Daoy (cell line): ENCODE measurements at places on chromosomes 11 and 22. TPM values are rescaled to one million over a fixed set of nuclear protein-coding genes. Genes with fewer than 3 reads are reported as not detected.

AIFM3 gene
- total RNA-seq = 2.0 TPM in 1 of 2 replicates, not detected in the other

SYT7 gene
- 0.34 and 0.77 TPM in 2 replicates for total RNA-seq

MB gene
- 1.2 and 2.3 TPM in 2 replicates for total RNA-seq

DNA sequence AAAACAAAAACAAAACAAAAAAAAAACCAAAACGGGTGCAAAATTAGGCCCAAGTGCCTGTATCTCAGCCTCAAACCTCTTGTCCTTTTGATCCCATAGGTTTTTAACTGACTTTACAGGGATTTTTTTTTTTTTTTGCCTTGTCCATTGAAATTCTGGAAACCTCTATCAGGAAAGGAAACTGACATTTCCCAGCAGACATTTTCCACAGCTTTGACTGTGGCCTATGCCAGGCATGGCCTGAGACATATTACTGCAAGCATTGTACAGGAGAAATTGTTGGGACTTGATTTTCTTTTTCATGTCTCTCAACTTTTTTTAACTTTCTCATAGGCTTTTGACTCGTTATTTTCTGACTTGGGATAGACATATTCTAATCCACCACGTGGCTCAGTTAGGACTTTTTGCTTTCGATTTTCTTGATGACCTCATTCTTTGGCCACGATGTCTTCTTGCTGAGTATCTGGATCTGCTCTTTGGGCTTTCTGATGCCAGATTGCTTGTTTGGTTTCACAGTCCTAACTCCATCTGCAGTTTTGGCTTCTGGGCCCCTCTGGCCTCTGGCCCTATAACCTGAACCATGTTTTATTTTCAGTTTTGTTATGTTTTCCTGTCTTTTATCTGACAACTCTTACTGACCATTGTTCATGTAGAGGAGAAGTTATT, 336.1 kb upstream of the C11orf87 start:
- DNase-seq = no peak

DNA sequence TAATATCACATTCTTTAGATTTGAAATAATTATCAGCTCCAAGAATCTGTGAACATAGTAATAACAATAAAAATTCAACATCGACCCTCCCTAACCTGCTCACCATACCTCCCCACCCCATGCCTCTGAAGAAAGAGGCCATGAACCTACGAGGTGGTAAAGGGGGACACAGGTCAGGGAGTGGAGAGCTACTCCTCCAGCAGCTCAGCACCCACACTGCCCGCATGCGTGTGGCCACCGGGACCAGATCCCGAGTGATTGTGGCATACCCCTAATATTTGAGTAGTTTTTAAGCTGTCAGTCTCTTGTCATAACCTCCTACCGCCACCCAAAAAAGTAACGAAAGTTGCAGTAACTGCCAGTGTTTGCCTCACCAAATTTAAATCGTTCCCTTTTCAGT, 16.8 kb upstream of the ADSL start:
- DNase-seq = no peak

GRCh38 chr11:71301858-71302533, 49.6 kb upstream of the SHANK2 start:
- DNase-seq = no peak

- DNase-seq = no peak
These were observed 33.4 kb upstream of the SORL1 start for GRCh38 chr11:121418625-121419114.

DNA sequence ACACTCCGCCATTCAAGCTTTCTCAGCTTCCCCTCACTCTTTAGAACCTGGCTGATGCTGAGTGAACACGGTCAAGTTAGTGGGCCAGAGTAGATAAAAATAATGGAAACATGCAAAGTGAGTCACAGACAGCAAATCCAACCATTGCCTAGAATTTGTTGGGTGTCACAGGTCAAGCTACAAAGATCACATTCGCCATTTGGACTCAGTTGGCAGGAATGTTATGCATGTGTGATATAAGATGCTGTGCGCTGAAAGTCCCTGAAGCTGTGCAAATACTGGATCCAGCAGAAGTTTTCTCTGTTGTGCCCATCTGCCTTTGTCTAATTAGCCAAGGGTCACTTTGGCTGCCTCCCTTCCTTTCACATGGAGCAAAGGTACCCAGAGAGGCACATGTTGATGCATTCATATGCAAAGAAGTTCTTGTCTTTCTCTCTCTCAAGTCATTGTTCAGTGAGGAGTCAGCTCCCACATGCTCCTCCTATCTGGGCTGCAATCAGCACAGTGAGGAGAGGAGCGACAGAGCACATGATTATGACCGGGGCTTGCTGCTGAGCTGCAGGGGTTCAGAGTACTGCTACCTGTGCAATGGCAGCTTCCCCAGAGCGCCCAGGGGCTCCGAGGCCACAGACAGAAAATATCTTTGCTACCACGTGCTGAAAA, 39.7 kb downstream of the FLI1 start:
- DNase-seq = no peak

DNA sequence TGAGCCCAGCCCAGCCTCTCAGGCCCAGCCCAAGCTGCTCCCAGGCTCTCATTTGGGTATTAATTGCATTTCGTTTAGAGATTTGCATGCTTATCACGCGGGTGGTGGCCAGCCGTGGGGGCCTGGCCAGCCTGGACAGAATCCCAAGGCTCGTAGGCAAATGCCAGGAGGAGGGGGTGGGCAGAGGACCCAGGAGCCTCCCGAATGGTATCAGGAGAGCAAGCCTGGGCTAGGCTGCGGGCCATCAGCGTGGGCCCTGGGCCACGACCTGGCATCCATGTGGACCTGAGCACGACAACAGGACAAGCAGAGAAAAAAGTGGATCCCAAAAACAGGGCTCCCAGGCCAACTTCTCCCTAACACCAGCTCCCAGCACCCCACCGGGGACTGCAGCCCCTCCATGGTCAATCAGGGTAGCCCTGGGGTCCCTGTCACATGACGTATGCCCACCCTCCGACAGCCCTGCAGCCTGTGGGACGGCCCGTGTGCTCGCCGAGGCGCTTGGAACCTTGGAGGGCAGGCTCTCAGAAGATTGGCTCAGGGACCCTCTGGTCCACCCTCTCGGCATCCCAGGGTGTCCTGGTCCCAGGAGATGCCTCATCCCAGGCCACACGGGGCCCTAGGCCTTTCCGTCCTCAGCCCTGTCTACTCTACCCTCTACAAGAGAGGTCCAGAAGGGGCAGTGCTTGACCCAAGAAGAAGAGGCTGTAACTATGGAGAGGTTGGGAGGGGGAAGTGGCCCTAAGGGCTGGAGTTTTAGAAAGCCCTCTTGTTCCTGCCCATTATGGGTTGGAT, 8.8 kb downstream of the ASCL2 start:
- no peak for DNase-seq

CACNA1I gene
- total RNA-seq = not detected in 2 replicates

ATXN10 gene
- total RNA-seq = 116 and 130 TPM in 2 replicates

GRCh38 chr11:126337126-126337473, 18.4 kb upstream of the ST3GAL4 start:
- no peak for DNase-seq

DNA sequence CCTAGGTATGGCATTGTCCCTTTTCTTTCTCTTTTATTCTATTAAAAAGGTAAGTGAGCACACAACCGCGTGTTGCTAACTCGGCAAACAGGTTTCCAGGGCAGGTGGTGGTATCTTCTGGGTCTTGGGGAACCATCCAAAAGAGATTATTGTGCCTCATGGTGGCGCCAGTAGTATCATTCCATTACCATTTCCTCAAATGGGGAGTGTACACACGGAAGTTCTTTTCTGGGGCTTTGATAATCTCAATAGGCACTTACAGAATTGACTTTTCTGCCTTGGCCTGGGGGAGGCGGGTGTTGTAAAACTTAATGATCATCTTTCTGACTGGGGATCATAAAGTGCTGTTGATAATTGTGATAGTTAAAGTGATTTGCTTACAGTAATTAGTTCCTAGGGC, 234.1 kb downstream of the KIRREL3 start:
- DNase-seq = no peak

RIMBP3C gene
- total RNA-seq = 1.2 TPM in 1 of 2 replicates, not detected in the other

- DNase-seq = no peak
These were observed 577.4 kb upstream of the LUZP2 start for GRCh38 chr11:23919455-23919854.

GRCh38 chr11:86265194-86265593, 20.6 kb downstream of the EED start:
- no peak for DNase-seq

GRCh38 chr11:110527146-110527545, 97.4 kb downstream of the FDX1 start:
- no peak for DNase-seq

OR8J3 gene
- total RNA-seq = not detected in 2 replicates
